ENCODE measurements at places on chromosomes 1 and 21.

GRCh38 chr1:75115654-75116053 lies 18.5 kb upstream of the LHX8 start:
- DNase-seq: no peak

GRCh38 chr1:38991638-38992411 lies 749 bp downstream of the AKIRIN1 start:
- DNase-seq: no peak

DNA sequence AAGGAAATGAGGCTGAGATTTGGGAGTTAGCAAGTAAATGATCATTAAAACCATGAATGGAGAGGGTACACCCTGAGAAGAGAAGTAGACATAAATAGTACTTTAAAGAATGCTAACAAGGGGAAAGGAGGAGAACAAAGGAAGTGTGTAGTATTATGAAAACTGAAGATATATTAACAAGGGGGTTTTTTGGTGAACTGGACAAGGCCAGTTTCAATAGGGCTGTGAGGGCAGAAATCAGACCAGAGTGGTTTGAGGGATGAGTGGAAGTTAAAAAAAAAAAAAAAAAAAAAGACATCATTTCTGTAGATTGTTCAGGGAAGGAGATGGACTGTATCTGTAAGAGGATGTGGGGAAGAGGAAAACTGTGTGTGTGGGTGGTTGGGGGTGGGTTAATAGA lies 137.1 kb downstream of the PLA2G4A start:
- no peak for DNase-seq

GRCh38 chr1:225425201-225425786 lies 2.5 kb downstream of the LBR start:
- no peak for DNase-seq

DNA sequence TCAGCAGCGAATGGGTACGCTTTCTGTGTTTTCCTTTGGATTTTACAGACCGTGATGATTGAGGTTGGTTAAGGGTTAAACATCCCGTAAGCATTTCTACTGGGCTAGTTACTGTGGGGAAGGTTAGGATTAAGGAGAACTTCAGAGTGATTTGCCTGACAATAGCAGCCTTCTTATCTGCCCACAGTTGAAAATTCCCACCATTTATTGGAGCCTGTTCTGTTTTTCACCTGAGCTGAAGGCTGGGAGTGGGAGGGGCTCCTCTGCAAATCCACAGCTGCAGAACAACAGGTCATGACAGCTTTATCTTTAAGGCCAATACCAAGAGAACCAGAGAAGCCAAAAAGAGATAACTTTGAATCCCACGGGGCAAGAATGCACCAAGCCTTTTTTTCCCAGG lies 168.6 kb downstream of the KAZN start:
- no peak for DNase-seq

- no peak for DNase-seq
Measured at GRCh38 chr1:7449750-7450149, 321.3 kb upstream of the VAMP3 start.

DNA sequence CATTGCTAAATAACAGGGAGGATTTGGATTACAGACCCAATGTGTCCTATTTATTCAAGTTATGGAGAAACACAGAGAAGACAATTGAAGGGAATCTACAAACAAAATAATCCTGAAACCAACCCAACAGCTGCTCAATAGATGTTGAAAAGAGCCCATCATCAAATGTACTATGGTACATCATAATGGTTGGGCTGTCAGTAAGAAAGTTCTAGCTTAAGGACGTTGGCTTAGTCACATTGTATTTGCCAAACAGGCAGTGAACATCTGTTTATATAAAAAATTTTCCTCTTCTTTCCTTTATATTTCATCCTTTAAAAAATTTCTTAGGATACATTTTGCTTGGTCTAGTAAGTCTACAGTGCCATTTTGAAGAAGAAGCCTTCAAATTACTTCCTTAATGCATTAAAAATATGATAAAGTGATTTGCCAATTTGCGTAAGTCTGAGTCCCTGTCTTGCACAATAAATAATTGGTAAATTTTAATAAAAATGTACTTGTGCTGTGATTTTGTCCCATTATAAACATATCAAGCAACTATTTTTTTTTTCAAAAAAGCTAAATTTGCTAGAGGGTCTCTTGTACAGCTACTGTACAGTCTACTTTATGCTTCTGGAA lies 14.4 kb downstream of the MAP3K7CL start:
- DNase-seq: no peak

DNA sequence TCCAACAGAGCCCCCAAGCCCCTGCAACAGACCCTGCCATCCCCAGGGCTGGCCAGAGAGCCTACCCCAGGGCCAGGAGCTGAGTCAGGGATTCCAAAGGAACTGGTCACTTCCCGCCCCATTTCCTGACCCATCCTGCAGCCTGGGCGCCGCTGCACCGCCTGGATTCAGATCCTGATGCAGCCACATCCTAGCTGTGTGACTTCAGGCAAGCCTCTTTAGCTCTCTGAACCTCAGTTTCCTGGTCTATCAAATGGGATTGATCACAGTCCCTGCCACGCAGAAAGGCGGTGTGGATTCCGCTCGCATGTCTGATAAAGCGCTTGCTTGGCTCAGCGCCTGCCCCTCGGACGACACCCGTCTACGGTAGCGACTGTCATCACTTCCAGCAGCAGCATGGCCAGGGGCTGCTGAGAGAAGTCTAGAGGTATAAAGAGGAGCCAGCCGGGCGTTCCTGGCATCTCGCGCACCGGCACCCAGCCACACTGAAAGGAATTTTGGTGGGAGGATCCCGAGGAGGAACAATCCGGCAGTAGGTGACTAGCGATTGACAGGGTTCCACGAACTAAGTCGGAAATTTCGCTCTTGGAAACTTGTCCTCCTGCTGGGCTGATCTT lies 10.1 kb downstream of the EPHA2 start:
- DNase-seq: no peak

GRCh38 chr1:51693419-51694155 lies 76.7 kb downstream of the OSBPL9 start:
- DNase-seq: no peak

GRCh38 chr1:168799927-168800605 lies 71.1 kb upstream of the DPT start:
- no peak for DNase-seq

GRCh38 chr1:228900886-228901392 lies 165.7 kb downstream of the RHOU start:
- DNase-seq: no peak

GRCh38 chr1:60008500-60008899 lies 65.1 kb downstream of the C1orf87 start:
- DNase-seq: no peak

DNA sequence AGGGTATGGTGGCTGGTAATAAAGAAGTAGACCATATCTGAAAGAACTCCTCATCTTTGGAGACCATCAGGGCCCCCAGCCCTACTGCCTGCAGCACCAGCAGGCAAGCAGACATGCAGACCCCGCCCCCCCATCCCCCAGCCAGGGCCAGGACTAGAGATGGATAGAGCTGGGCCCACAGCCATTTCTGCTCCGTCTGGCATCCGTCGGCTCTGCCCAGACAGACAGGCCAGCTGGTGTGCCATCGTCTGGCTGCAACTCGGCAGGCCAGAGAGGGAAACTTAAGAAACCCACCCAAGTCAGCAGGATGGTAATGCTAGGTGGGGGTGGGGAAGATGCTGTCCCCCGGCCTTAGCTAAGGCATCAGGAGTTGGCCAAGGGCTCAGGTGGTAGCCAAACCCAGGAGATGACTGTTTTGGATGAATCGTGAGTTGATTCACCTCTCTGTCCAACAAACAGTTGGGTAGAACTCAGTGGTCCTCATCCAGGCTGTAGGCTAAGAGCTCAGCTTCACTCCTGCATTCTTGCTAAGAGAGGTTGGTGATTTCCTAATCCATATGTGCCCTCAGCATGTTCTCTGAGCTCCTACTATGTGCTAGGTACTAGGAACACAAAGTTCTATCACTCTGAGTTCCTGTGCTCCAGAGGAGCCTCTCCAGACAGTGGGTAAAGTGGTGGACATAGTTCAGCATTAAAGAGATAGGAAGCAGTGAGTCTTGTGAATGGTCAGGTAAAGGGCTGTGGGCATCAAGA lies 23.2 kb upstream of the TMEM222 start:
- DNase-seq: no peak

GRCh38 chr1:243247901-243248300 lies 7.2 kb downstream of the CEP170 start:
- DNase-seq: no peak

DNA sequence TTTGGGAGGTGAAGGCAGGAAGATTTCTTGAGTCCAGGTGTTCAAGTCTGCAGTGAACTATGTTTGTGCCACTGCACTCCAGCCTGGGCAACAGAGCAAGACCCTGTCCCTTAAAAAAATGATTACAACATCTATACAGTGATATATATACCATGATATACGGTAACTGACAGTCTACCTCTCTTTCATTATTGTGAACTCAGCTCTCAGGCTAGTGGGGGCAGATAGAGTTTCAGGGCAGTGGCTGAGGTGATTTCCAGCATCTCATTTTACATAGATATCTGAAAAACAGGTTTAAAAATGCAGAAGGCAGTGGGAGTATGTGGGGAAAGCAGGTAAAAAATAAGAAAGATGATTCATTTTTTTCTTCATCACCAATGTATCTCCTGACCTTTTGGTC lies 8.1 kb upstream of the NTNG1 start:
- no peak for DNase-seq

GRCh38 chr1:224637936-224638335 lies 21.8 kb downstream of the CNIH3 start:
- DNase-seq: no peak

Data from activated gamma-delta T cell (primary cell).